ENCODE measurements at places on chromosomes 5 and 9.

DNA sequence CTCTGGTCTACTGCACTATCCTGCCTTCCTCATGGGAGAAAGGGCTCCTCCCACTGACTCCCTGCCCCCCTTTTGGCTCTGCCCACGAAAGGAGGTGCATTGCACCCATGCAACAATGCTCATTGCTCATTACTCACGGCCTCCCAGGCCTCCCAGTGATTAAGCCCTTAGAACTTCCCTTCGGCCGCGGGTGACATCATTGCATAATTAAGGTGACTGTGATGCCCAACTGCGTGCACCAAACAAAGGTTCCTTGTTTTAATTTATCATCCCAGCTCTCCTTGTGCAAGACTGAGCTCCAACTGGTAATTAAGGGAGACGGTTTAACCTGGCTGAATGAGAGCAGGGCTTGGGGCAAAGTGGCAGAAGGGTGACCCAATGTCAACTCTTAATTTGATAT, 180.4 kb downstream of the GAS1 start:
- DNase-seq: no peak

DNA sequence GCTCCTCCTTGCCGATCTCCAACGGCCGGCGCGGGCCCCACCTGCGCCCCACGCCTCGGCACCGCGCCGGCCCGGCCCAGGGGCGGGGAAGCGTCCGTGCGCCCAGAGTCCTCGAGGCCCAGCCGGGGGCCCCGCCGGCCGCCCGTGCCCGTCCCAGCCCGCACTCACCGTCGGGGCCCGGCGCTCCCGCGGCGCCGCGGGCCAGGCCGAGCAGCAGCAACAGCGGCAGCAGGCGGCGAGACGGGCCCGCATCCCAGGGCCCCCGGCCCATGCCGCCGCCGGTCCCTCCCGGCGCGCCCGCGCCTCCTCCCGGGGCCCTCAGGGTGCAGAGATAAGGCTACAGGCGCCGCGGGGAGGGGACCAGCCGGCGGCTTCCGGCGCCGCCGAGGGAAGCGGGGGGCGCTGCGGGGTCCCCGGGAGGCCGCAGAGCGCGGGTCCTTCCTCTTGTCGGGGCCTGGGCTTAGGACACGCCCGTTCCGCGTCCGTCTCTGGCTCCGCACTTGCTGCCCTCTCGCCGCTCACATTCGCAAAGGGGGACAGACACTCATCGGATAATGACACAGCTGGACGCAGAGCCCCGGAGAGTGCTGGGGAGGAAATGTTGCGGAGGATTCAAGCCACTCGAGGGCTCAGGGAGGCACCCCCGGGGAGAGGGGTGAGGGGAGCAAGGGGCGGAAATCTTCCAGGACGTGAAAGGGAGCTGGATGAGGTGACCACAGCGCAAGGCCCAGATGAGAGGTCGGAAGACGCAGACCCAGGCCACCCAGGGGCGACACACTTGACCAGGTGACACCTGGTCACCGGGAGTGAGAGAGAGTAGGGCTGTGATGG, at the start of gene SUSD1:
Gene SUSD1 (minus strand): TSS at position 333 of the 831 bp plus-strand sequence. CDS start 62 bp downstream, at position 271.
- no peak for DNase-seq

GRCh38 chr9:92564504-92564903, 28.7 kb upstream of the ECM2 start:
- no peak for DNase-seq

GRCh38 chr5:42943931-42944631, 96.0 kb downstream of the ANXA2R start:
- no peak for DNase-seq

- DNase-seq: no peak
These were observed 579 bp upstream of the FAM78A start for GRCh38 chr9:131276891-131277286.
